ENCODE measurements at places on chromosomes 16 and 17.

GRCh38 chr16:70694868-70695218 is 9.0 kb upstream of the MTSS2 start:
- no peak for DNase-seq

GRCh38 chr17:8025176-8025911 is 13.5 kb upstream of the ALOX15B start:
- DNase-seq: no peak

GRCh38 chr17:29158096-29158487 is 22.1 kb downstream of the MYO18A start:
- DNase-seq: no peak

GRCh38 chr17:49029801-49030200 is 32.6 kb downstream of the IGF2BP1 start:
- peak; percentile 50 for DNase-seq

DNA sequence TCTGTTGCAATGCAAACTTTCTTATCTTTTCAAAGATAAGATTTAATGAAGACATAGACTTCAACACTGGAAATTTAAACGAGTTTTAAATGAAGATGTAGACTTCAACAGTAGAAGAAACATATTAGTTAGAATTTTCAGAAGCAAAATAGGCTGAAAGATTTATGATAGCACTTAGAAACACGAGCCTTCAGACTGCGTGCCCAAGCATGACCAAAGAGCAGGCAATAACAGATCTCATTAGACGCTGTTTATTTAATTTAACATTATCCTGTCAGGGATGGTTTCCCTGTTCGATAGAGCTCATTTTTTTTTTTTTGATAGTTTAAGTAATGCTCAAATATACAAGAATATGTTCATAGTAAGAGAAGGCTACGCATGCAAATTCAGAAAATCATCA is 604.7 kb upstream of the SOX9 start:
- DNase-seq: no peak

GRCh38 chr17:339193-340061 is 13.2 kb downstream of the RPH3AL start:
- no peak for DNase-seq

- peak; percentile 20 for DNase-seq
These were observed 77.5 kb downstream of the MRTFB start for GRCh38 chr16:14148569-14148968.

DNA sequence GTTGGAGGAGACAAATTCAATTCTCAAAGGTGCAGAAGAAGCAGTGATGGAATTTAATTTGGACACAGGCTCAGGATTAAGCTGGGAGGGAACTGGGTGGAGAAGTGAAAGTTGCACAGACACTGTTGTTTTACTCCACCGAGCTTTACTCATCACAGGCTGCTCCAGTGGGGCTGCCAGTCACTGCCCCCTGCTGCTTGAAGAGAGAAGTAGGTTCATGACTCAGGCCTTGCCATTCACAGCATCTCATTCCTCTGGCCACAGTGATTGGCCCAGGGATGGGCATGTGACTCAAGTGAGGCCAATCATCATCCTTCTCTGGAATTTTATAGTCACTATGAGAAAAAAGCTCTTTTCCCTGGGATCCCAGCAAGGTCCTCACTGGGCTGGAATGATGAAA is 11.8 kb downstream of the GNAO1 start:
- DNase-seq: peak; percentile 11

DNA sequence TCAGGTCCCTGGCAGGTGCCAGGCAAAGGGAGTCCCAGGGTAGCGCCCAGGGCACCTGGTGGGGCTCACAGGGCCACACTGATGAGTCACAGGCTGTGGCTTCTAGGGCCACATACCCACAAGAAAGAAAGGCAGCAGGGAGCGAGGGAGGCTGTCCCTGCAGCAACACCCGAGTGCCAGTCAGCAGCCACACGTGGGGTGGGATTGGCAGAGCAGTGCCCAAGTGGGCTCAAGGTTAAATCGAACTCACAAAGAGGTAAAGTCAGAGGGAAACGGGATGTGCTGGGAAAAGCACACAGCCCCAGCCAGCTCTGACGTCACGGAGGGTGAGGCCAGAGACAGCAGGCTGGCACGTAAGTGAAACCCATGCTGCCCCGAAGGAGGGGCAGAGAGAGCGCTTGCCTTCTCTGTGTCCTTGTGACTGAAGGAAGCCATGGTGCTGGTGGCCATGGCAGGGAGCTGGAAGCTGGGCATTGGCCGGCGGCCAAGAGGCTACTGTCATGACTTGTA is 33.8 kb downstream of the FA2H start:
- DNase-seq: no peak

DNA sequence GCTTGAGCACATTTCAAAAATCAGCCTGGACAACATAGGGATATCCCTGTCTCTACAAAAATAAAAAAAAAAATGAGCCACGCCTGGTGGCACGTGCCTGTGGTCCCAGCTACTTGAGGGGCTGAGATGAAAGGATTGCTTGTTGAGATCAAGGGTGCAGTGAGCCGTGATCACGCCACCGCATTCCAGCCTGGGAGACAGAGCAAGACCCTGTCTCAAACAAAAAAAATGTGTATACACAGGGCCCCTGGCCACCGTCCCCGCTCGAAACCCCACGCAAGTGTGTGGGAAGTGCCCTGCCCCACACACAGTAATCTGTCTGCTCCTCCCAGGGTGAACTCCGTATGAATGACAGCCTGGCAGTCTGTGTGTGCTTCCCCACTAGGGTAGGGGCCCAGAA is 93.0 kb upstream of the RPL38 start:
- no peak for DNase-seq

DNA sequence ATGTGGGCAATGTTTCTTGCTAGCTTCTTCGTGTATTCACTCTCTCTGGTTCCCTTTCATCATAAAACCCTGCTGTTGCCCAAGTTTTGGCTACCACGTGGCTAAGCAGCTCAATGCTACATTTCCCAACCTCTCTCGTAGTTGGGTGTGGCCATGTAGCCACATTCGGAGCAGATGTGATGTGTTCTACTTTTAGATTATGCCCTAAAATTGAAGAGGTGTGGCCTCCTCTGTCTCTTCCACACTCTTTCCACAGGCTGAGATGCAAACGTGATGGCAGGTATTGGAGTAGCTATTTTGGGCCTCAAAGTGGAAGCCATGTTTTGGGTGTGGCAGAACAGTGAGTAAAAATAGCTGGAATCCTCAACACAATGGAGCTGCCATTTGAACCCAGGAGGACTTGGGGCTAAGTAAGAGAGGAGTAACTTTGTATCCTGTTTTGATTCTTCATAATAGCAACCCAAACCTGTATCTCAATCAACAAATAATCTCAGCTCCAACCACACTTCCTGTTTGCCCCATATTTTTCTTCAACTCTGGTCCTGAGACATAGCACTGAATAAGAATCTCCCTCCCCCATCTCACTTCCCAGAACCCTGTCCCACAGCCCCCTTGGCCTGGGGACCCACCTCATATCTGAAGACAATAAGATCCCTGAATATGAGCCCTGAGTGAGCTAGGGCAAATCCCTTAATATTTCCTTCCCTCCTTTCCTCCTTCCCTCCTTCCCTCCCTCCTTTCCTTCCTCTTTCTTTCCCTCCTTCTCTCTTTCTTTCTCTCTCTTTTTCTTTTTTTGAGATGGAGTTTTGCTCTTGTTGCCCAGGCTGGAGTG is 4.0 kb downstream of the NUPR1 start:
- DNase-seq: peak; percentile 31

GRCh38 chr17:64783031-64783461 is 120.9 kb upstream of the SMURF2 start:
- DNase-seq: no peak

GRCh38 chr16:84548971-84549844 is 44.7 kb upstream of the MEAK7 start:
- DNase-seq: no peak

GRCh38 chr16:56998861-56999260 is 9.5 kb downstream of the NLRC5 start:
- no peak for DNase-seq

DNA sequence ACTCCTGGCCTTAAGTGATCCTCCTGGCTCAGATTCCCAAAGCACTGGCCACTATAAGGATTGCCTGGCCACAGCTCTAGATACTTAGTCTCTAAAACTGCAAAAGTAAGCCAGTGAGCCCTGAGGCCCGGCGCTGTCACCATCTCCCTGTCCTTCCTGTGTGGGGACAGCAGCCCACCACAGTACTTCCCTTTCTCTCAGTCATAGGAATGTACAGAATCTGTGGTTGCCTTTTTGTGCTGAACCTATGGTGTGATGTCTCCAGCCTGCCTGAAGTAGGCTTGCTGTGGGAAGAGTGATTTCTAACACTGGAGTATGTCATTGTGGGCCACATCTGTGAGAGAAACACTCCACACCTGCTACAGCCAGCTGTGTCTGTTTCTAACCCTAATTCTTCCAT is 24.7 kb downstream of the NTAN1 start:
- no peak for DNase-seq

GRCh38 chr17:14559264-14560119 is 258.6 kb downstream of the HS3ST3B1 start:
- DNase-seq: no peak

DNA sequence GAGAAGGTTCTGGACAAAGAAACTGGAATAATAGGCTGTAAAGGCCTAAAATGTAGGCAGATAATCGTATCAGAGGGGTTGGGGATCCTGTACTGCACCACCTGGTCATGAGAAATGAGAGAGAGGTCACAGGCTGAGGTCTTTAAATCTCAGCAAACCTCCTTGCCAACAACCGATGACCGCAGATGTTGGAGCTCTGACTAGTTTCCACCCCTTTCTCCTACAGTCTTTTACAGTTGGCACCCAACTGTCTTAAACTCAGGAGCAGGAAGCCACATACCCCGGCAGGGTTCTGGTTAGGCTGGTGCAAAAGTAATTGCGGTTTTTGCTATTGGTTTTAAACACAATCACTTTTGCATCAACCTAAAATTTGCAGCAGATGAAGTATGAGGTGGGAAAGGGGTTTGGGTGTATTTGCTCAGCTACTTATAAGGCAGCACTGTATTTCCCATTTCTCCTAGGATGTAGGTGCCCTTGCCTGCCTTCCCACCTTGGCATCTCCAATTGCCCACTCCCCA is 261.8 kb upstream of the MYOCD start:
- no peak for DNase-seq

DNA sequence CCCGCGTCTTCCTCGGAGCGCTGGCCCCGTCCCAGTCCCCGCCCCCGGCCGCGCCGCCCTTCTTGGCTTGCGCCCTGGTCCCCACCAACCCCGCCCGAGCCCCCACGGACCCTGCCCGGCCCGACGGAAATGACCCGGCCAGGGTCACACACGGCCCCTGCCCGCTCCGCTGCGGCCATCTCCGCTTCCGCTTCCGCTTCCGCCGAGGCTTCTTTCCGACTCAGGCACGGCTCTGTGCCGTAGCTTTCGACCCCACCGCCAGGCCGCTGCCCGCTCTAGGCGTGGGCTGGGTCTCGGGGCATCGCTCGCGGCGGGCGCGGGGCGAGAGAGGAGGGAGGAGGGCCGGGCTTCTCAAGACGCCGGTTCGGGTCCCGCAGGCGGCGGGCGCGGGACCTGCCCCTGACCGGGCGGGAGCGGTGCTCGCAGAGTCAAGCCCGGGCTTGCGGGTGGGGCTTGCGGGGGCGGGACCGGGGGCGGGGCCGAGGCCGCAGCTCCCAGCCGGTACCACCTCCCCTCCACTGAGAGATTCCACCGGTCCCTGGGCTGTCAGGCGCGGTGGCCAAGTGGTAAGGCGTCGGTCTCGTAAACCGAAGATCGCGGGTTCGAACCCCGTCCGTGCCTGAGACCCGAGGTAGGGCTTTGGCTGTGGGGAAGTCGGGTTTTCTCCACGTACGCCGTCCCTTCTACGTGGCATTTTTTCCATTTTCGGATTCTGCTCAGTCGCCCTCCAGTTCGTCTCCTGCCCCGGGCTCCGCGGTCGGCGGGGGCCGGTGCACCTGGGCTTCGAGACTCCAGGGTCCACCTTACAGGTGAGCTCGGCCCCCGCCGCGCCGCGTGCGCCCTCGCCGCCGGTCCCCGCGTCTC is 158.3 kb downstream of the RAB11FIP4 start:
- peak; percentile 93 for DNase-seq

DNA sequence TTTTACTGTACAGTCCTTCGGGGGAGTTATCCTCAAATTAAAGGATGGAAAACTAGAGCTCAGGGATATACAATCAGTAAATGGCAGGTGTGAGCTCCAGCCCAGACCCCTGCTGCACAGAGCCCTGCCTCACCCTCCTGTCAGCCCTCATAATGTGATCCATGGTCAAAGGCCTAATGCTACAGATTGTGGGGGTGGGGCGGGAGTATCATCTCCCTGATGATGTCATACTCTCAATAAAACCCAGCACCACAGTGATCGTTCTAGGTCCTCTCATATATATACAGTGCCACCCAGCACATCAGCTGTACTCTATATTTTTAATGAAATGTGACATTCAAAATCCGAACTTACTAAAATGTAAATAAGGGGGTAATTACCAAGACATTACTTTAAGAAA is 61.5 kb downstream of the SLC39A11 start:
- no peak for DNase-seq

Measured in fibroblast of skin of right quadriceps (primary cell).